ENCODE measurements at places on chromosomes 1 and 21. TPM values are rescaled to one million over a fixed set of nuclear protein-coding genes. Genes with fewer than 3 reads are reported as not detected.

GRCh38 chr1:29854700-29855276, 618.5 kb downstream of the PTPRU start:
- DNase-seq: no peak

DNA sequence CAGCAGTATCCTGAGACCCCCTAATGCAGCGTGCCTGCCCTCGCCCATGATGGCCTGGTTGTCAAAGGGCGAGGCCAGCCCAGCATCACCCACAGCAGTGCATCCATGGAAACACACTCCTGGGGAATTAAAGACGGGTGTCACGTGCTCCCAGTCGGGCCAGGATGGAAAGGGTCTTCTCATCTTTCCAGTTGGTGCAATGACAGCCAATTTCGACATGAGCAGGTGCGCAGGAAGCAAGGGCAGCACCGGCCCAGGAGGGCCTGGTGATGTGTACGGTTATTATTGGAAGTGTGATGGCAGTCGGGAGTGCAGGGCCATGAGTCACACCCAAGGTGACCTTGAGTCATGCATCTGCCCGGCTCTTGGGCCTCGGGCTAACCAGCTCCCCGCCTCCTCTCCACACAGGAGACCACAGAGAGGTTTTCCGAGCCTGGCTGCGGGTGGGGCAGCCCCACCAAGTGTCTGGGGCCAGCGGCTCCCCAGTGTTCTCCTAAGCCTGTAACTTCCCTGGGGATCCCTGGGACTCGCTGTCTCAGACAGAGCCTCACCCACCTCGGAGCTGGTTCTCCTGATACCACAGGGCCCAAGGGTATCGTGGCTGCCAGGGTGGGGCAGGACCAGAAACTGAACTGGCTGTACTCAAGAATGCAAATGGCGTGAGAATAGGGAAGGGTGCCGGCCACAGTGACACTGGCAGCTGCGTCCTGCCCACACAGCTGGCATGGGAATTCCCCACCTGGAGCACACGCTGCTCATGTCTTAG, 119.8 kb downstream of the SIK1 start:
- no peak for DNase-seq

DNA sequence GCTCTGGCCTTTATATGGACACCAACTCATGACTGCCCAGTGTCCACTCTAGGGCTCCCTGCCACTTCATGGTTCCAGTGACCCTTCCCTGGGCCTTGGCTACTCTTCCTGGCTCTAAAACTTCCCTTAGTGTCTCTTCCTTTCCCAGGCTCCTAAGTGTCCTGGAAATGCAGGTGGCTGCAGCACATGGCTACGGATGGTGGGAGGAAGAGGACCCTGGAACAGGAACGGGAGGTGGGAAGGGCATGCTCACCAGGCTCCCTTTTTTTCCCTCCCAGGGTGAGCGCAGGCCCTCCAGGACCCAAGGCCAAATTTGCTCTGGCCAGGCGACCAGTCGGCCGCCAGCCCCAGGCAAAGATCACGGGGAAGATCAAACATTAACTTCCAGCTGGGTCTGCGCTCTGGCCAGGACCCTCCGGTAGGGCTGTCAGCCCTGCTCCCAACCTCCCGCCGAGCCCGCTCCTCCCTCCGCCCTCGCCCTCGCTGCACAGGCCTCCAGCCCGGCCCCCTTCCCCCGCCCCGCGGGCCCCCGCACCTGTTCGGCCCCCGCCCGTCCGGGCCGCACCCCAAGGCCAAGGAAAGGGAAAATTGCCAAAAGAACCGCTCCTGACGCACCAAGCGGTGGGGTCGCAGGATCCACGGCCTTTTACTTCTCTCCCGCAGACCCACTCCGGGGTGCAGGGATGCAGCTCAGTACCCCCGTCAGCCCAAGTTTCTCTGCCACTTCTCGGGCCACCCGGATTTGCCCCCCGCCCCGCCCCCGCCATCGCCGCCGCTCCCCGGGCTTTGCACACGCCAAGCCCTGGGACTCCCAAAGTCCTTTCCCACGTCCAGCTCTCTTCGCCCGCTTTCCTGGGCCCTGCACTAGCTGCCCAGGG, 894 bp downstream of the TCEA3 start:
- DNase-seq: no peak

GRCh38 chr1:163504331-163504978, 182.7 kb downstream of the NUF2 start:
- no peak for DNase-seq

DNA sequence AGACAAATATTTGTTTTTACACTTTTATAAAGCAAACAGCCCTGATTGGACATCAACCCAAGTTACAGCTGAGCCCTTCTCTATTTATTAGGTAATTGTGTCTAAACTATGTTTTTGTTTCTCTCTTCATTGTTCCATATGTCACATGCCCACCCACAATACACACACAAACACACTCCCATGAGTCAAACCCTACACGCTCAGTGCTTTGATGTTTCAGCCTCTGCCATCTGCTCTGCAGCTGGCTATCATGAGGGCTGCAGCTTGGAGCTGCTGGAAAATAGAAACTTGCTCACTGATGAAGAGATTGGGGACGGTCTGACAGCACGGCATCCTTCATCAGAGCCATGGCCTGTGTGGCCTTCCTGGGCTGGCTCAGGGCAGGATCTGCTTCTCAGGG, 41.7 kb downstream of the PSMG1 start:
- no peak for DNase-seq

APCS gene
- not detected for total RNA-seq

BATF3 gene
- total RNA-seq: 8.0 TPM

SLC9C2 gene
- total RNA-seq: 8.3 TPM
